ENCODE measurements at places on chromosomes 6 and 20. TPM values are rescaled to one million over a fixed set of nuclear protein-coding genes. Genes with fewer than 3 reads are reported as not detected.

GRCh38 chr20:59448851-59449444 lies 148.5 kb downstream of the EDN3 start:
- no peaks in the 10 kb centered on the region for H3K36me3 ChIP-seq
- H3K4me3 ChIP-seq: no peak overlapping the region
- no peak overlapping the region for H3K27ac ChIP-seq
- peaks cover 52% of the 10 kb centered on the region for H3K27me3 ChIP-seq
- DNase-seq: no peak
- H3K4me1 ChIP-seq: no peaks in the 10 kb centered on the region

- H3K27ac ChIP-seq: no peak overlapping the region
- no peaks in the 10 kb centered on the region for H3K36me3 ChIP-seq
- H3K27me3 ChIP-seq: no peaks in the 10 kb centered on the region
- no peak for DNase-seq
- no peak overlapping the region for H3K4me3 ChIP-seq
These were observed 937.4 kb upstream of the GJE1 start for GRCh38 chr6:141195251-141195832.

DNA sequence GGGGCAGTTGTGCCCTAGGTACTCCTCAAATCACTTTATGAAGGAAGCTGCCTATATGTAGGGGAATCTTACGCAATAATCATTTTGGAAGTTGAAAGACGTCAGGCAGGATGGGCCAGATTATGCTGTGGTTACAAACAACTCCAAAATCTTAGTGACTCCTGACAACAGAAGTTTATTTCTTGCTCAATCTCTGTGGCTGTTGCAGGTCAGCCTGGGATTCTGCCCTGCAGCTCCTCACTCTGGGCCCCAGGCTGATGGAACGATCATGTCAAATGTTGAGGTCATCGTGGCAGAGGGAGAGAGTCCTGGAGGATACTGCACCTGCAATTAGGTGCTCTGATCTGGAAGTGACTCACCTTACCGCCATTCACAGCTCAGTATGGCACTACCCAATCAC lies 88.4 kb downstream of the ZDHHC14 start:
- no peak overlapping the region for H3K4me3 ChIP-seq
- H3K27me3 ChIP-seq: no peaks in the 10 kb centered on the region
- H3K4me1 ChIP-seq: peaks cover 9% of the 10 kb centered on the region
- DNase-seq: no peak
- H3K36me3 ChIP-seq: no peaks in the 10 kb centered on the region

- no peaks in the 10 kb centered on the region for H3K36me3 ChIP-seq
- H3K27me3 ChIP-seq: no peaks in the 10 kb centered on the region
- H3K4me1 ChIP-seq: no peaks in the 10 kb centered on the region
- H3K27ac ChIP-seq: no peak overlapping the region
- no peak for DNase-seq
These were observed 4.6 kb downstream of the GPLD1 start for GRCh38 chr6:24484657-24485323.

DNA sequence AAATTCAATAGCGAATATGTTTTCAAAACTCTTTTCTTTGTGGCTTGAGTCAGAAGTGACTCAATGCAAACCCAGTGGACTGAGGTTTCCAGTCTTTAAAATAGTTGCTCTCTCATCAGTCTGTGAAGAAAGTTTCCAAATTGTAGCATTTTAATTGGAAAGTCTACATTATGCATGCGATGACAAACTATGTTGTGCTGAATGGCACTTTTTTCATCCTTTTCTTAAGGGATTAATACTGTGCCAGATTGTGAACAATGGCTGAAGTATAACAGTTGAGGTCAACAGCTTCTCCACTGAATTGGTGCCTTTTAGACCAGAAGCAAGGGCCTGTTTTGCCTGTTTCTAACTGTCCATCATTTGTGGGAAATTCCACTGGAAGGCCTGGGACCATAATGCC lies 377.1 kb downstream of the BTBD9 start:
- H3K36me3 ChIP-seq: no peaks in the 10 kb centered on the region
- no peak overlapping the region for H3K27ac ChIP-seq
- peaks cover 3% of the 10 kb centered on the region for H3K4me1 ChIP-seq
- H3K4me3 ChIP-seq: no peak overlapping the region
- no peaks in the 10 kb centered on the region for H3K27me3 ChIP-seq
- no peak for DNase-seq

DNA sequence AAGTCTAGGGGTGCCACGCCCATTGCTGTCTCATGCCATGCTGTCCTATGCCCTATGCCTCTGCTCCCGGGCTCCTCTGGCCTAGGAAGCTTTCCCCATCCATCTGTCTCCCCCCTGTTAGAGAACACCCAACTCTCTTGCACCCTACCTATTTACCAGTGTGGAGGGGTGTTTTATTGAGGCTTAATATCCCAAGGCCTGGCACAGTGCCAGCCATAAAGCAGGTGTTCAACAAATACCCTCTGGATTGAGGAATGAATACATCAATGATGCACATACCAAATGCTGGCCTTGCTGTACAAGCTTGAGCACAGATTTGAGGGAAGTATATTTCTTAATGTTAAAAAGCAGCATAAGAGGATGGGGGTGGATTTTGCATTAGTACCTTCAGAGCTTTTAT lies 38.3 kb downstream of the METTL24 start:
- H3K36me3 ChIP-seq: no peaks in the 10 kb centered on the region
- no peak overlapping the region for H3K4me3 ChIP-seq
- peaks cover 1% of the 10 kb centered on the region for H3K27me3 ChIP-seq
- peaks cover 3% of the 10 kb centered on the region for H3K4me1 ChIP-seq
- no peak overlapping the region for H3K27ac ChIP-seq

GRCh38 chr20:49853640-49854039 lies 41.0 kb downstream of the SLC9A8 start:
- H3K27ac ChIP-seq: peak overlapping the region; percentile 40
- H3K4me3 ChIP-seq: no peak overlapping the region
- peaks cover 20% of the 10 kb centered on the region for H3K36me3 ChIP-seq
- H3K27me3 ChIP-seq: no peaks in the 10 kb centered on the region
- peaks cover 13% of the 10 kb centered on the region for H3K4me1 ChIP-seq
- DNase-seq: no peak

GRCh38 chr20:51129147-51129776 lies 106.4 kb upstream of the KCNG1 start:
- peaks cover 4% of the 10 kb centered on the region for H3K27me3 ChIP-seq
- no peaks in the 10 kb centered on the region for H3K36me3 ChIP-seq
- no peak overlapping the region for H3K4me3 ChIP-seq

DNA sequence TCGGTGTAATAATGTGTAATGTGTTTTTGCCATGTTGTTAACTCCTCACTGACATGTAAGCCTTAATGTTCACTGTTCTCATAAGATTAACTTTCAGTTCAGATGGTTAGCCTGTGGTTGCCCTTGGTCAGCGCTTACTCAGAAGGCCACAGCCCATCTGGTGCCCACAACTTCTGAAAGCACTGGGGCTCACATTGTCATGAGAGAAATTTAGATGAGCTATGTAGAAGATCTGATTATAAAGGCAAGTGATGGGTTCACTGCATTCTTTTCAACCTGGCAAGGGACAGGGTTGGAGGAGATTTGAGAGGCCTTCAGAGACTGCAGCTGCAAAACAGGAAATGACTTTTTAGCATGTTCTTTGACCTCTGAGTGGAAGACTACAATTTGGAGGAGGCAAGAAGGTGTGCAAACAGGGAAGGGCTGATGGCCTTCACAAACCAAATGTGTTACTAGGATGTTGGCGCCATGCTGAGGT lies 242.3 kb upstream of the SUPT3H start:
- H3K27ac ChIP-seq: peak overlapping the region; percentile 17
- no peaks in the 10 kb centered on the region for H3K27me3 ChIP-seq
- H3K4me1 ChIP-seq: peaks cover 10% of the 10 kb centered on the region

- no peak overlapping the region for H3K27ac ChIP-seq
- H3K4me3 ChIP-seq: no peak overlapping the region
- peaks cover 2% of the 10 kb centered on the region for H3K4me1 ChIP-seq
- H3K27me3 ChIP-seq: no peaks in the 10 kb centered on the region
- peaks cover 5% of the 10 kb centered on the region for H3K36me3 ChIP-seq
These were observed 157.0 kb downstream of the ADAT2 start for GRCh38 chr6:143293523-143293922.

DNA sequence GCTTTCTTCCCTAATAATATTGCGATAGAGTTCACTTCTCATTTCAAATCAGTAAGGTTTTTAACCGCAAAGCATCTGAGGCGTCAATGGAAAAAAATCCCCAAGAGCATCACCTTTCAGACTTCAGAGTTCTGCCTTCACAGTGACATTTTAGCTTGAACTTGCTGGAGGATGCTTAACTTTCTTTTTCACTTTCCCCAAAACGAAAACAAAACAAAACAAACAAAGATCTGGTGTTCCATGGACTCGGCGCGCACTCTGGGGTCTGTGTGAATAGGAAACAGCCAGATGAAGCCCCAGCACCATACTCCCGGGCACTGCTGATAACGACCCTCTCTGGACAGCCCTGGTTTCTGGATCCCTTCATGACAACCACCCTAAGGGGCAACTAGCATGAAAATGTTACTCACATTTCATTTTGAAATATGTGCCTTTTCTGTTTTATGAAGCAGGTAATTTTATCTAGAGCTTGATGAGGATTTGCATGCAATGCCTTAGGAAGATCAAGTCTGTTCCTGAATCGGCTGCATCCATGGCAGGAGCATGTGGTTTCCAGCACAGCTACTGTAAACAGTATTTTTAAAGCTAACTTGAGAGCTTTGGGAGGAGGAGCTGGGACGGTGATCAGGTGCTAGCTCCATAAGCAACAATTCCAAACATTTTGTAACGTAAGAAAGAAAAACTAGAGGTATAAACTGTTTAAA lies 44.5 kb downstream of the RAMACL start:
- peaks cover 19% of the 10 kb centered on the region for H3K4me1 ChIP-seq
- no peak for DNase-seq
- peaks cover 5% of the 10 kb centered on the region for H3K36me3 ChIP-seq
- H3K4me3 ChIP-seq: peak overlapping the region; percentile 58
- H3K27ac ChIP-seq: peak overlapping the region; percentile 80

DNA sequence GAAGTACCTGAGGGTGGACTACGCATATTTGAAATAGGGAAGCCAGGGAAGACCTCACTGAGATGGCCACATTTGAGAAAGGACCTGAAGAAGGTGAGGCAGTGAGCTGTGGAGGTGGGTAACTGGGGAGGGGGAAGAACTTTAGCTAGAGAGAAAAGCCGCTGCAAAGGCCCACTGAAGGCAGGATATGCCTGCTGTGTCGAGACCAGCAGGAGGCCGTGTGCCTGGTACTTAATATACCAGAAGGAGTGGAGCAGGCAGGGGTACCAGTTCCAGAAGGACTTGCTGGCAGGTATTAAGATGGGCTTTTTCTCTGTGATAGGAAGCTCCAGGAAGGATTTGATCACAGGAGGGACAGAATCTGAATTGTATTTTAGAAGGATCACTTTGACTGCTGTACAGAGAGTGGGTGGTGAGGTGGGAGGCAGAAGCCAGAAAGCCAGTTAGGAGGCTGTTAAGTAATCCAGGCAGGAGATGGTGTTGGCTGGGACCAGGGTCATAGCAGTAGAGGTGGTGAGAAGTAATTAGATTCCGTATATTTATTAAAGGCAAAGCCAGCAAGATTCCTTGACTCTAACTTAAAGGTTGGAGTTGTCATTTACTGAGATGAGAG lies 54.2 kb upstream of the FANCE start:
- H3K4me3 ChIP-seq: no peak overlapping the region
- peaks cover 17% of the 10 kb centered on the region for H3K36me3 ChIP-seq
- no peaks in the 10 kb centered on the region for H3K27me3 ChIP-seq
- no peak overlapping the region for H3K27ac ChIP-seq
- peaks cover 37% of the 10 kb centered on the region for H3K4me1 ChIP-seq
- DNase-seq: no peak

GRCh38 chr6:108323710-108324466 lies 29.0 kb downstream of the AFG1L start:
- no peaks in the 10 kb centered on the region for H3K27me3 ChIP-seq
- DNase-seq: no peak
- no peaks in the 10 kb centered on the region for H3K4me1 ChIP-seq
- no peak overlapping the region for H3K27ac ChIP-seq
- H3K4me3 ChIP-seq: no peak overlapping the region
- peaks cover 9% of the 10 kb centered on the region for H3K36me3 ChIP-seq

GRCh38 chr6:46452312-46452917 lies 38.8 kb downstream of the RCAN2 start:
- H3K27ac ChIP-seq: no peak overlapping the region
- H3K4me3 ChIP-seq: no peak overlapping the region

- no peak for DNase-seq
- no peak overlapping the region for H3K4me3 ChIP-seq
- H3K4me1 ChIP-seq: peaks cover 30% of the 10 kb centered on the region
- H3K27ac ChIP-seq: no peak overlapping the region
- H3K36me3 ChIP-seq: peaks cover 41% of the 10 kb centered on the region
These were observed 117.6 kb upstream of the SLC2A12 start for GRCh38 chr6:134169871-134170486.

DNA sequence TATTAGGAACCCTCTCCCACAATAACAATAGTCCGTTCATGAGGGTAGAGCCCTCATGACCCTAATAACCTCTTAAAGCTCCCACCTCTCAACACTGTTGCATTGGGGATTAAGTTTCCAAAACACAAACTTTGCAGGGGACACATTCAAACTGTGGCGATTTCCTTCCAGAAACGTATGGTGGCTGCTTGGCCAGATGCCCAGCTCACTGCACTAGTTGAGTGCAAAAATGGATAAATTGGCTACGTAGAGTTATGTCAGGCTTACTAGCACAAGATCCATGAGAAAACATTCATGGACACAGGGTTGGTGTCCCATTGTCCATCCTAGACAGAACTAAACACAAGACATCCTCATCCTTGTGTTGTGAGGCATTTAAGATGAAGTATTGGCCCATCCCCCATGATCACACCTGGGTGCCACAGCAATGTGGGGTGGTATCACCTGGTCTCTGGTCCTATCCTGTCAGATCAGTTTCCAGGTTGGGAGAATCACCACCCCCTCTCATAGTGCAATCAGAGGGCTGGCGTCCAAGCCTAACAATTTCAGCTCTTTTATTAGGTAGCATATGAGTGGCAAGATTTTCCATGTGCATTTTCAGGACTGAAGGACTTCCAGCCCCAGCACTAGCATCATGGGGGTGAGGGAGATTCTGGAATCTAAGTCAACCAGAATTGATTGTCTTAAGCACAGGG lies 63.4 kb upstream of the ELOVL5 start:
- H3K27ac ChIP-seq: no peak overlapping the region
- peaks cover 4% of the 10 kb centered on the region for H3K4me1 ChIP-seq
- no peak overlapping the region for H3K4me3 ChIP-seq
- no peaks in the 10 kb centered on the region for H3K27me3 ChIP-seq

- peaks cover 2% of the 10 kb centered on the region for H3K36me3 ChIP-seq
- peaks cover 2% of the 10 kb centered on the region for H3K4me1 ChIP-seq
- DNase-seq: no peak
- peaks cover 4% of the 10 kb centered on the region for H3K27me3 ChIP-seq
- H3K4me3 ChIP-seq: no peak overlapping the region
These were observed 134.9 kb upstream of the THBS2 start for GRCh38 chr6:169388395-169389166.

KIZ gene
- total RNA-seq: 33.4 TPM

SYNCRIP gene
- 99.3 TPM for total RNA-seq

SLC17A9 gene
- total RNA-seq: 40.9 TPM

ANKEF1 gene
- total RNA-seq: 7.6 TPM

CDH4 gene
- 0.20 TPM for total RNA-seq

MAK gene
- total RNA-seq: not detected

ADAM33 gene
- total RNA-seq: not detected

IMPG1 gene
- not detected for total RNA-seq

ZNF318 gene
- 18.2 TPM for total RNA-seq

PPP1R16B gene
- 73.4 TPM for total RNA-seq

CAP2 gene
- total RNA-seq: not detected

POU5F1 gene
- 0.34 TPM for total RNA-seq

CCDC28A gene
- total RNA-seq: 26.9 TPM

TMEM74B gene
- 3.5 TPM for total RNA-seq

GSTA2 gene
- total RNA-seq: not detected

All from activated naive CD8-positive, alpha-beta T cell treated with anti-CD3 and anti-CD28 coated beads, Interleukin-2, amount 10 ng/mL, durations not matched to agents 7 days and 5 days (primary cell).